ENCODE measurements at places on chromosomes 4 and X. TPM values are rescaled to one million over a fixed set of nuclear protein-coding genes. Genes with fewer than 3 reads are reported as not detected.

TKTL1 gene
- total RNA-seq: not detected

AMER1 gene
- 3.4 TPM for total RNA-seq

MAMLD1 gene
- 3.2 TPM for total RNA-seq

PASD1 gene
- total RNA-seq: not detected

NDUFA1 gene
- total RNA-seq: 111 TPM

ADH7 gene
- not detected for total RNA-seq

FATE1 gene
- not detected for total RNA-seq

PKD2 gene
- 10.8 TPM for total RNA-seq

CXCL11 gene
- total RNA-seq: 0.30 TPM

DRD5 gene
- total RNA-seq: not detected

MUC7 gene
- total RNA-seq: not detected

ATP10D gene
- 15.8 TPM for total RNA-seq

CLNK gene
- total RNA-seq: not detected

SMR3B gene
- 1.7 TPM for total RNA-seq

AMTN gene
- total RNA-seq: not detected

- no peaks in the 10 kb centered on the region for H3K4me1 ChIP-seq
- no peak for DNase-seq
- no peaks in the 10 kb centered on the region for H3K27me3 ChIP-seq
These were observed 122.4 kb downstream of the AASDH start for GRCh38 chr4:56264873-56265272.

DNA sequence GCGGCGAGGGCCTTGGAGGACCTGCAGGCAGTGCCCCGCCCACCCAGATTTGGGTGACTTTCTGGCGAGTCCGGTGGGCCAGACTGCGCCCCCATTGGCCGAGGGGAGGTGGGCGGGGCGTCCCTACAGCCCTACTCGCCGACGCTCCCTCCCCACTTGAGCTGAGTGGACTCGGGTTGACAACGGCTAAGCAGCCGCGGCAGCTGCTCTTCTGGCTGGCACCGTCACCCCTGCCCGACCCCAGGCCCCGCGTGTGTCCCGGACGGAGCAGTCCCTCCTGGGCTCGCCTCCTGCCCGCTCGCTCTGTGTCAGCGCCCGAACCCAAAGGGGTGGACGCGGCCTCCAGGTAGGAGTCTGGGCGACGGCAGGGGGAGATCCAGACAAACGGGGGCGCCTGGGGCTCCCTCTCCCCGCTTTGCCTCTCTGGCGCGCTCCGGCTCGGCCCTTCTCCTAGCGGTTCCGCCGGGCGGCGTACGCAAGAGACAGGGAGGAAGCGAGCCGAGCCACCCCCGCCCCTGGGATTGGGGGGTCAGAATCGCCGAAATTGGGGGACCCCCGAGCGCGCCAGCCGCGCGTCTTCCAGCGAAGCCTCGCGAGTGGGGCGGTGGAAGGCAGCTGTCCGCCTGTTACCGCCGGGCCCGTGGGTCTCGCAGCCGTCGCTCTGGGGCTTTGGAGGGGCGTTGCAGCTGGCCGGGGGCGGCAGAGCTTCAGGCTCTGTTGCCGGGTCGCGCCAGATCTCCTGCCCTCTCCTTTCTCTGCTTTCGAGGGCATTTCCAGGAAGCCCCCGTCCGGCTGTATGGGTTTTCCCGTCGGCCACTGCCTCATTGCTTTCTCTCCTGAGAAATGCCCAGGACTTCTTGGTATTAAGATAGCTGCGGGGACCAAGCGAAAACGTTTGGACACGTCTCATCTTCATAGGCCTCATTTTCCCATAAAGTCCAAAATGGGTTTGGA is 46.3 kb downstream of the STARD8 start:
- no peaks in the 10 kb centered on the region for H3K36me3 ChIP-seq
- peak overlapping the region; percentile 45 for H3K4me3 ChIP-seq
- H3K27ac ChIP-seq: no peak overlapping the region
- H3K27me3 ChIP-seq: no peaks in the 10 kb centered on the region
- peak; percentile 49 for DNase-seq
- no peaks in the 10 kb centered on the region for H3K4me1 ChIP-seq

DNA sequence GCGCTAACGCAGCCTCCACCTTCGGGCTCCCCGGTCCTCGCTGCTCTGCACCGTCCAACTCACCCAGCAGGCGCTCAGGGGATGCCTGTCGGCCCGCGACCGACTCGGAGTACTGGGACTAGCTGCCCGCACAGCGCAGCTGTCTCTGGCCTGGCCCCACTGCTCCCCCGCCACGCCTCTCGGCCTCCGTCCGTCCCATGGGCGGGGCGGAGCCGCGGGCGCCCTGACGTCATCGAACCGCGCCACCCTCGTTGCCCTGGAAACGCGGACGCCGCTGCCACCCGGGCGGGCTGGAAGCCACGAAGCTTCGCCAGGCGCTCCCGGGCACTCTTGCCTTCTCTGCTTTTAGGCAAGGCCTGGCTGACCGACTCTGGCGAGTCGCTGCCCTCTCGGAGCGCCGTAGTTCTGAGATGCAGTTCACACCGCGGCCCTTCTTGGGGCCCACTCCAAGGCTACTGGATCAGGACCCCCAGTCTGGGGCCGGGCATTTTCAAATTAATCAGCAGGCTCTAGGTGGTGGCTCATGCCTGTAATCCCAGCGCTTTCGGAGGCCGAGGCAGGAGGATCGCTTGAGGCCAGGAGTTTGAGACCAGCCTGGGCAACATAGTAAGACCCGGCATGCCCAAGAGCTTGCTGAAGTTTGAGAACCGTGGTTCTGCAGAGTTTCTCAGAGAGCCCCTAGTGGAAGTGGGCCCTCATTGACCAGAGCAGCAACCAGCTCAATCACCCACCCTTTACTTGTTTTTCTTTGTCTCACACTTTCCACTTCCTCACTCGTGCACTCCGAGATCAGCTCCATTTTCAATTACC is 12.0 kb downstream of the ACOX3 start:
- H3K36me3 ChIP-seq: no peaks in the 10 kb centered on the region
- peak overlapping the region; percentile 72 for H3K27ac ChIP-seq
- H3K27me3 ChIP-seq: no peaks in the 10 kb centered on the region
- H3K4me3 ChIP-seq: peak overlapping the region; percentile 85
- H3K4me1 ChIP-seq: no peaks in the 10 kb centered on the region
- peak; percentile 86 for DNase-seq

GRCh38 chrX:11242704-11243103 is 50.5 kb upstream of the AMELX start:
- no peak for DNase-seq
- H3K27me3 ChIP-seq: no peaks in the 10 kb centered on the region
- H3K4me1 ChIP-seq: no peaks in the 10 kb centered on the region
- H3K27ac ChIP-seq: no peak overlapping the region
- no peak overlapping the region for H3K4me3 ChIP-seq
- H3K36me3 ChIP-seq: no peaks in the 10 kb centered on the region

DNA sequence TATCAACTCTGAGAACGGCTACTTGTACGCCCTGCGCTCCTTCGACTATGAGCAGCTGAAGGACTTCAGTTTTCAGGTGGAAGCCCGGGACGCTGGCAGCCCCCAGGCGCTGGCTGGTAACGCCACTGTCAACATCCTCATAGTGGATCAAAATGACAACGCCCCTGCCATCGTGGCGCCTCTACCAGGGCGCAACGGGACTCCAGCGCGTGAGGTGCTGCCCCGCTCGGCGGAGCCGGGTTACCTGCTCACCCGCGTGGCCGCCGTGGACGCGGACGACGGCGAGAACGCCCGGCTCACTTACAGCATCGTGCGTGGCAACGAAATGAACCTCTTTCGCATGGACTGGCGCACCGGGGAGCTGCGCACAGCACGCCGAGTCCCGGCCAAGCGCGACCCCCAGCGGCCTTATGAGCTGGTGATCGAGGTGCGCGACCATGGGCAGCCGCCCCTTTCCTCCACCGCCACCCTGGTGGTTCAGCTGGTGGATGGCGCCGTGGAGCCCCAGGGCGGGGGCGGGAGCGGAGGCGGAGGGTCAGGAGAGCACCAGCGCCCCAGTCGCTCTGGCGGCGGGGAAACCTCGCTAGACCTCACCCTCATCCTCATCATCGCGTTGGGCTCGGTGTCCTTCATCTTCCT is 2.7 kb downstream of the PCDH10 start:
- peak; percentile 62 for DNase-seq
- no peak overlapping the region for H3K27ac ChIP-seq
- H3K36me3 ChIP-seq: no peaks in the 10 kb centered on the region
- no peaks in the 10 kb centered on the region for H3K27me3 ChIP-seq
- H3K4me1 ChIP-seq: peaks cover 7% of the 10 kb centered on the region

DNA sequence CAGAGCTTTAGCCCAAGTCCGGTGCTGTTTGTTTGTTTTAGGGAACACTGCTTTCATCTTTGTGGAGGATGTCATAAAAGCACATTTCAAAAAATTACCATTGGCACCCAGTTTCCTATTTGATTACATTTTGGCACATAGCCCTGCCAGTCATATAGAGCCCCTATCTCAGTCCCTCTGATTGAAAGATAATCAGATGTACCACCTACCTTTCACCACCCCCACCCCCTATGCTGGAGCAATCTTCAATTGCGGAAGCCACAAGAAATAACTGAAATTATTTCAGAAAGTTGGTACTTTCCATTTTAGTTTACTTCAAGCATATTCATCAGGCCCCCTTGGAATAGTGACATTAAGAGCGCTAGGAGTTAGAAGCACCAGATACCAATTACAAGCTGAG is 136.7 kb upstream of the RPL34 start:
- peaks cover 6% of the 10 kb centered on the region for H3K4me1 ChIP-seq
- DNase-seq: no peak
- no peaks in the 10 kb centered on the region for H3K36me3 ChIP-seq
- H3K27ac ChIP-seq: no peak overlapping the region
- H3K4me3 ChIP-seq: no peak overlapping the region

- no peaks in the 10 kb centered on the region for H3K27me3 ChIP-seq
- no peaks in the 10 kb centered on the region for H3K4me1 ChIP-seq
- no peak overlapping the region for H3K4me3 ChIP-seq
- no peak overlapping the region for H3K27ac ChIP-seq
- no peaks in the 10 kb centered on the region for H3K36me3 ChIP-seq
- no peak for DNase-seq
These were observed 2368.5 kb downstream of the PCDH7 start for GRCh38 chr4:33088713-33089112.

GRCh38 chrX:77415161-77415560 is 32.0 kb upstream of the FGF16 start:
- H3K27me3 ChIP-seq: no peaks in the 10 kb centered on the region
- peak; percentile 3 for DNase-seq
- no peak overlapping the region for H3K27ac ChIP-seq
- no peaks in the 10 kb centered on the region for H3K4me1 ChIP-seq
- no peaks in the 10 kb centered on the region for H3K36me3 ChIP-seq

- H3K4me1 ChIP-seq: no peaks in the 10 kb centered on the region
- no peaks in the 10 kb centered on the region for H3K27me3 ChIP-seq
- H3K4me3 ChIP-seq: no peak overlapping the region
- no peaks in the 10 kb centered on the region for H3K36me3 ChIP-seq
- H3K27ac ChIP-seq: no peak overlapping the region
These were observed 4.7 kb downstream of the LAMP2 start for GRCh38 chrX:120464411-120464810.

GRCh38 chr4:67604029-67604381 is 45.5 kb downstream of the STAP1 start:
- H3K27ac ChIP-seq: no peak overlapping the region
- DNase-seq: no peak
- no peaks in the 10 kb centered on the region for H3K36me3 ChIP-seq
- no peak overlapping the region for H3K4me3 ChIP-seq

GRCh38 chr4:25330905-25331808 is 18.6 kb downstream of the ZCCHC4 start:
- no peak for DNase-seq
- peaks cover 5% of the 10 kb centered on the region for H3K36me3 ChIP-seq
- H3K27me3 ChIP-seq: no peaks in the 10 kb centered on the region
- no peaks in the 10 kb centered on the region for H3K4me1 ChIP-seq
- no peak overlapping the region for H3K4me3 ChIP-seq
- H3K27ac ChIP-seq: no peak overlapping the region

GRCh38 chr4:7306021-7306965 is 114.0 kb downstream of the SORCS2 start:
- peaks cover 29% of the 10 kb centered on the region for H3K27me3 ChIP-seq
- no peaks in the 10 kb centered on the region for H3K4me1 ChIP-seq
- no peak overlapping the region for H3K4me3 ChIP-seq
- no peak overlapping the region for H3K27ac ChIP-seq

GRCh38 chr4:93416344-93417128 is 412.0 kb upstream of the ATOH1 start:
- no peak for DNase-seq
- no peaks in the 10 kb centered on the region for H3K36me3 ChIP-seq
- no peaks in the 10 kb centered on the region for H3K27me3 ChIP-seq
- no peak overlapping the region for H3K27ac ChIP-seq
- H3K4me3 ChIP-seq: no peak overlapping the region
- H3K4me1 ChIP-seq: no peaks in the 10 kb centered on the region

- no peaks in the 10 kb centered on the region for H3K27me3 ChIP-seq
- no peak for DNase-seq
- H3K27ac ChIP-seq: no peak overlapping the region
- H3K36me3 ChIP-seq: no peaks in the 10 kb centered on the region
- no peak overlapping the region for H3K4me3 ChIP-seq
- H3K4me1 ChIP-seq: peaks cover 11% of the 10 kb centered on the region
These were observed 137.5 kb downstream of the COMMD8 start for GRCh38 chr4:47326025-47326424.

- no peak for DNase-seq
- H3K36me3 ChIP-seq: no peaks in the 10 kb centered on the region
- no peaks in the 10 kb centered on the region for H3K27me3 ChIP-seq
- no peaks in the 10 kb centered on the region for H3K4me1 ChIP-seq
- no peak overlapping the region for H3K27ac ChIP-seq
- no peak overlapping the region for H3K4me3 ChIP-seq
These were observed 73.9 kb downstream of the SYNPO2 start for GRCh38 chr4:118962540-118962939.

GRCh38 chr4:168646001-168646768 is 149.3 kb downstream of the PALLD start:
- H3K4me3 ChIP-seq: no peak overlapping the region
- H3K36me3 ChIP-seq: no peaks in the 10 kb centered on the region
- DNase-seq: peak; percentile 51

DNA sequence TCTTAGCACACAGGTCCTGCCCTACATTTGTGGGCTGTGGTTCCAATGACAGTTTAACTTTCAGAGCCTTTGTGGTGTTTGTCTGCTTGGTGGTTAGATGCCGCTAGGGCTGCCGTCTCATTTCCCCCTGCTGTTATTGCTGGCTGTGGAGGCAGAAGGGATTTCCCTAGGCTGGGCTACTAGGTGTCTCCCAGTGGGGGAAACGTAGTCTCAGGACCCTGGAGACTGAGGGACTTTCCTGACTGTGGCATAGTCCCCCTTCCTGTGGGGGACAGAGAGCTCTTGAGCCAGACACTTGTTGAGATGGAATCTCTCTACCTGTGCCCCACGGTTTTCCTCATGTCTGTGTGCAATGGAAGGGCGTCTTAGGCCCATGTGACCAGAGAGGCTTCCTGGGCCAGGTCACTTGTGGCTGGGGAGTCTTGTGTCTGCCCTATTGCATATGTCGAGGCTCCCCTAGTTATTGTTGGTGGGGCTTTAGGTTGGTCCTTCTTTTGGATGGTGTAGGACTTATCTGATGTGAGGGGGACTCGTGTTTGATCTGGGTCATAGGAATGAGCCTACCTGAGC is 68.2 kb downstream of the ARHGAP10 start:
- H3K4me3 ChIP-seq: no peak overlapping the region
- peaks cover 3% of the 10 kb centered on the region for H3K4me1 ChIP-seq
- no peak for DNase-seq
- no peaks in the 10 kb centered on the region for H3K27me3 ChIP-seq
- no peak overlapping the region for H3K27ac ChIP-seq
